A549 (cell line): ENCODE measurements at places on chromosomes 3 and 15.

DNA sequence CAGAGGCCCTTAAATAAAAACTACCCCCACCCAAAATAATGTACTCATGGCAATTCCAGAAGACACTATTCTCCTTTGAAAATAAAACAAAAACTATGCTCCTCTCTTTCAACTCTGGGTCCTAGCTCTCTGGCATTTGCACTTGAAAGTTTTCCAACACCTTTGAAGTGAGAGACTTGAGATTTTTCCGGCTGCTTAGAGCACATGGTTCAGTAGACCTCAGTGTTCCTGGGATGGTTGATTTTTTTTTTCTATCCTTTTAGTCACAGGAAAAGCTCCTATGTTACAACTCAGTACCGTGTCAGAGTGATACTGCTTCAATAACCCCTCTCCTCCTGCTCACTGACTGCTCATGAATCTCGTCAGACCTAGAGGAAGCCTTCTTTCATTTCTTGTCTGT, 118.3 kb upstream of the TUSC7 start:
- no peak for DNase-seq

DNA sequence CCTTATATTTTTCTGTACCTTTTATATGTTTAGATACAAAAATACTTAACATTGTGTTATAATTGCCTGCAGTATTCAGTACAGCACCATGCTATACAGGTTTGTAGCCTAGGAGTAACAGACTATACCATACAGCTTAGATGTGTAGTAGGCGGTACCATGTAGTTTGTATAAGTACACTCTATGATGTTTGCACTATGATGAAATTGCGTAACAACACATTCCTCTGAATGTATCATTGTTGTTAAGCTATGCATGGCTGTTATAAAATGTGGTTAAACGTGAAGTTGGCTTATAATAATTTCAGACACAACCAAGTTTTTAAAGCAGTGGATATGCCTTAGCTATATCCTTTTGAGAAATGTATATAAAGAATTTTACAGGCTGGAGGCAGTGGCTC, 328.3 kb downstream of the PLCL2 start:
- DNase-seq, result no peak

DNA sequence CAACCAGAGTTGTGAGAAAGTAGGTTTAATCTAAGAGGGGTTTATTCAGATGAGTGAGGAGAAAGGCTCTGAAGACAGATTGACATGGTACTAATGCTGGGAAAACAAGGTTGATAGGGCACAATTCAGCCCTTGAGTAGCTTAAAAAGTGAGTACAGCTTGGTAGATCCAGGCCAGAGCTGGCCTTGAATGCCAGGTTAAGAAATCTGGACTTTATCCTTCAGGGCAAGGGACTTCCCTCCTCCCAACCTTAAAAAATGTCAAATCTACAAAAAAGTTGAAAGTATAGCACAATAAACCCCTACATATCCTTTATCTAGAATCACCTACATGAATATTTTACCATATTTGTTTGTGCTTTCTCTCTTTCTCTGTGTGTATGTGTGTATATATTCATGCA, 7.9 kb downstream of the TM4SF18 start:
- no peak for DNase-seq

GRCh38 chr3:144433006-144433405, 461.4 kb downstream of the DIPK2A start:
- DNase-seq, result no peak

DNA sequence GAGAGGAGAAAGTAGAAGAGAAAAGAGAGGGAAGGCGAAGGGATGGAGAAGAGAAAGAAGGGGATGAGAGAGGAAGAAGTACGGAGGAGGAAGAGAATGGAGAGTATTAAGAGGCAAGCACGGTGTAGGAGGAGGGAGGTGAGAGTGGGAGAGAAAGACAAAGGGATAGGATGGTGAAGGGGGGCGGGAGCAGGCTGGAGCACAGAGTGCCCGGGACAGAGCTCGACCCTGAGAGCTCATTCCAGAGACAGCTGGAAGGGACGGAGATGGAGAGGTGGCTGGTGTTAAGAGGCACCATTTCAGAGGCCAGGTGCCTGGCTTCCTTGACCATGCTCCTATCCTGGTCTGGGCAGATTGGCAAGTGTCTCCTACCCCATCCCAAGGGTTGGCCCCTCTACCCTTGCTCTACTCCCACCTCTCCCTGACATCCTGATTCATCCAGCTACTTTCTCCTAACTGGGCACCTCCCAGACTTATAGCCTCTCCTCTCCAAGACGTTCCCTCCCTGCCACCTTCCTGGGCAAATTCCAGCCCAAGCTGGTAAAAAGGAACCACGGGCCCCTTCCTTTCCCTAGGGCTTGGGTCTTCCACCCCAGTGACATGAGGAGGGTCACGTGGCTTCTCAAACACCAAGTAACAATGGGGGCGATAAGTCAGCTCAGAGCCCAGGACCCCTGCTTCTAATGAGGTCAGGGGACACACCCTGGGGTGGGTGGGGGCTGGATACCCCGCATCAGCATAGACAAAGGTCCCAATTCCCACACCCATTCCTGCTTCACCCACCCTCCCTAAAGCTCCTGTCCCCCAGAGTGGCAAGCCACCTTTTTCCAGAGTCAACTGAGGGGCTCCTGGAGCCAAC, 1.1 kb downstream of the CLCN2 start:
- no peak for DNase-seq

DNA sequence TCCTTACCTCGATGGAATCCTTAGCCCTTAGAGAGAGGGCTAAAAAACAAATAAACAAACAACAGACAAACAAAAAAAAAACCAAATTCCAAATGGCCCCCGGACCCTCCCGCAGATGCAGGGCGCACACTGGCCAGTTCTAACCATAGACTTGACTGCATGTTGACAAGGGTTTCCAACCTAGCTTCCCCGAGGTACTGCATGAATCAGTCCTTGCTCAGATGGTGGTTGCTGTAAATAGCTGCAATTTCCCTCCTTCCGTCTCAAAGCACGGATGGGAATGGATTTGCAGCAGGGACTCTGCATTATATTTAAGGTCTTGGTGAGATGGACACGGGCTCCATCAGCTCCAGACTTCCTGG, 162.8 kb downstream of the CD47 start:
- DNase-seq, result peak; percentile 26

- no peak for DNase-seq
These were observed 34.9 kb downstream of the TSPAN3 start for GRCh38 chr15:77035999-77036471.

DNA sequence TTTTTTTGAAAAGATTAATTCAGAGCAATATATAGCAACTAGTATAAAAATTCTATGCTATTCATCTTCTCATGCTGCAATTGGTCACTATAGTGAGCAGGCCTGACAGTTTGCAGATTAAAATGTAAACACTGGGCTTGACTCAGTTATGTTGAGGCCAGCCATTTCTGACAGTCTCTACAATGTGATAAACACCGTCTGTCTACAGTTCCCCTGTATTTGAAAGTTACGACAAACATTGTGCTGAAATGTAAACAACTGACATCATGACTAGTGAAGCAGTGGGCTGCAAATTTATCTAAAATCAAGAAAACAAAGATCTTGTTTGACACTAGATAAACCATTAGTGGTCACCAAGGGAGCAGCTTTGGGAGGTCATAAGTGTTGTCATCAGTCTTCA, 197.4 kb downstream of the ISL2 start:
- no peak for DNase-seq

DNA sequence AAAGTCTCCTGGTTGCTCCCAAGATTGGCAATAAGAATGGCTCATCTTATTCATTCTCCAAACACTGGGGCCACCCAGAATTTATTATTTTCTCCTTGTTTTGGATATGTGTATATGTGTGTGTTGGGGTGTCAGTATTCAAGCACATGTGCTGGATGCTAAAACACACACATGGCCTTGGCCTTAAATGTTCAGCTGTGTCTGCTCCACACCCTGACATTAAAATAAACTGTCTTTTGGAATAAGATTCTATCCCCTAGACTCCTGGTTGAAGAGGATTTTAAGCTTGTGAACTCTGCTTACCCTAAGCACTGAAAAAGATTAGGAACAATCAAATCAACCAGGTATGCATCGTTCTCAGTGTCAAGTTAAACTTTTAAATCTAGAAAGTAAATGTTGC, 382.9 kb upstream of the MCTP2 start:
- DNase-seq, result no peak

- DNase-seq, result no peak
These were observed 36.1 kb upstream of the MTMR14 start for GRCh38 chr3:9613056-9613748.

GRCh38 chr3:125076464-125076863, 20.7 kb upstream of the HEG1 start:
- DNase-seq, result no peak

DNA sequence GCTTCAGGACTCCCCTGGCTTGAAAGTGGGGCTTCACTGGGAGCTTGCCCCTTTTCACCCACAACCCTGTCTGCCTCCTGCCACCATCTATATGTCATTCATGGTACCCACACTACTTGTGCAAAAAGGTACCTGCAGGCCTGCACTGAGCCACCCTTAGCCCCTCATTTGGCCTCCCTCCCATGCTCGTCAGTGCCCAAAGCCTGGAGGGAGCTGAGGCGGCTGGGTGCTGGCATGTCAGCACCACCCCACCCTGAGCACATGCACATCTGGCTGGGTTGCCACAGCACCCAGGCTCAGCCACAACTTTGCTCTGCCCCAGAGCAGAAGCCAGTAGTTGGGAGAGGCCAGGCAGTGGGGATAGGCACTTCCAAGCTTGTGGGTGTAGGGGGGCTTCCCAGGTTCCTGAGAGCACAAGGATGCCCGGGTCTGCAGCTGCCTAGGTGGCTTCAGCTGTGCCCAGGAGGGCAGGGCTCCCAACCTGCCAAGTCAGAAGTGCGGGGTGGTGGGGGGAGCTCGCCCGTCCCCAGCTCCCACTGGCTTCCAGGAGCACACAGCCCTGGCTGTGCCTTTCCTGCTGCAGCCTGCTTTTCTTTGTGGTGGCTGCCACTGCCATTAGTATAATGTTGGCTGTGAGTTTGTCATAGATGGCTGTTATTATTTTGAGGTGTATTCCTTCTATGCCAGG, 1054.6 kb upstream of the EPHA6 start:
- no peak for DNase-seq

GRCh38 chr15:74315626-74316025, 51.8 kb downstream of the CYP11A1 start:
- no peak for DNase-seq

- no peak for DNase-seq
These were observed 109.5 kb downstream of the SYNPR start for GRCh38 chr3:63387568-63387967.

GRCh38 chr15:68382286-68383007, 49.5 kb downstream of the ITGA11 start:
- no peak for DNase-seq

- DNase-seq, result no peak
These were observed 99.6 kb downstream of the MITF start for GRCh38 chr3:69838696-69839515.

DNA sequence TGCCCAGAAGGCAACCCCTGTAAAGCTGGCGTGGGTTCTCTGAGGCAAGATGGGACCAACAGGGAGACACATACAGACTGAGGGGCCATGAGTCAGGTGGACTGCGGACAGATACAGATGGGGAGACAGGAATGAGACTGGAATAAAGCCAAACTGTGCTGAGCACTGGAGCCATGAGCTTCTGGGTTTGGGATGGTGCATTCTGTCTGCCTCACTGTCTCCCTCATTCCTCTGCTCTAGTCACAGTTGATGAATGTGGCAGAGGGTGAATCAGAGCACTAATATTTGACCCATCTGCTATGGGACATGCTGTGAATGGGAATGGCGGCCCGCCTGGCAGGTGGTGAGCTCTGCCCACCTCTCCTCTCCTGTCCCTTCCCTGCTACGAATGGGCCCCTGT, 262.9 kb downstream of the EPHB1 start:
- no peak for DNase-seq

- no peak for DNase-seq
These were observed 117.9 kb downstream of the TCF12 start for GRCh38 chr15:57036352-57036751.

DNA sequence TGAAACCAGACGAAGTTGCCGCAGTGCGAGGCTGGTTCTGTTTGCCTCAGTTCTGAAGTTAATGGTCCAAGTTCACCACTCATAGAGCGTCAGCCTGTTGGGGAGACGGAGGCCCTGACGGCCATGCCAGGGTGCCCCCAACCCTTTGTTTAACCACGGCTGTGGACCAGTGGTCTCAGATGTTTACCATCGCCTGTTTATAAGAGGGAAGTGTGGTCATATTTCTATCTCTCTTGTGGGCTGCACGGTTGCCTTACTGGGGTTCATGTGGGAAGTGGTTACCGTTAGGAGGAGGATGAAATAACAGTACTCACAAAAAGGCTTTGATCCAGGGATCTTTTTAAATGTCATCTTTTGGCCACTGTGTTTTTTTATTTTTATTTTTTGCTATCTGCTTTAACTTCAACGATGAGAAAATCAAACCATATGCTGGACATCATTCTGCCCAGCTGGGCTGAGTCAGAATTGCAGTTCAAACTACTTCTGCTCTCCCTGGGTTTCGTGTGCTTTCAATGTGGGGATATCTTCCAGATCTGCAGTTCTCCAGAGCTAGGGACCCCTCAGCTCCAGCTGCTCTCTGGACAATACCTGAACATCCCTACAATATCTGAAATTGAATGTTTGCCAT, 17.8 kb downstream of the SMAD3 start:
- no peak for DNase-seq

DNA sequence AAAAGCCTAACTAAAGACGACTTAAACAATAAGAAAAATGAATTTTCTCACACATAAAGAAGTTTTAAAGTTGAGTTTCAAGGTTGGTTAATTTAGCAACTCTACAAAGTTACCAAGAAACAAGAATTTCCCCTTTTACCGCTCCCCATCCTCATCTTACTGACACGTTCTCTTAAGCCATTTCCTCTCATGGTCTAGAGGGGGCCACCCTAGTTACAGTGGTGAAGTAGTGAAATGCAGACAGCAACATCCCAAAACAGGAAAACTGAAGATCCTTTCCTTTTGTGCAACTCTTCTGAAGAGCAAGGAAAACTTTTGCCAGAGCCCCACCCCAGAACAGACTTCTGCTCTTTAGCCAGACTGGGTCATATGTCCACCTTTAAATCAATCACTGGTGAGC, 17.3 kb upstream of the SOX14 start:
- no peak for DNase-seq

DNA sequence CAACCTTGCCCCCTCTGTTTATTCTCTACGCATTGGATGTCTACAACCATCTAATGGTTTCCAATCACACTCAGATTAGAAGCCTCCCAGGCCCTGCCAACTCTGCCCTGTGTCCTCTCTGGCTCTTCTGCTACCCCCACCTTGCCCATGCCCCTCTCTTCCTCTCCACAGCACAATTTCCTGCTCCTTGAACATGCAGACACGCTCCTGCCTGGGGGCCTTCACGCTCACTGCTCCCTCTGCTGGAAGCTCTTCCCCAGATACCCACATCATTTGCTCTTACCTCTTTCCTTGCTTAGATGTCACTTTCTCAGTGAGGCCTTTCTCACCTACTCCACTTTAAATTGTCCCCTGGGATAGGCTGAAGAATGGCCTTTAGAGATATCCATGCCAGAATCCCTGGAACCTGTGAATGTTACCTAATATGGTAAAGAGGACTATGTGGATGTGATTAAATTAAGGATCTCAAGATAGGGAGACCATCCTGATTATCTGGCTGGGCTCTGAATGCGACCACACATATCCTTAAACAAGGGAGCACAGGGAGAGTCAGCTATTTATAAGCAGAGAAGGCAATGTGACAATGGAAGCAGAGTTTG, 9.9 kb downstream of the KY start:
- peak; percentile 29 for DNase-seq
